ENCODE measurements at places on chromosomes 5 and 9.

- DNase-seq: no peak
These were observed 76.0 kb upstream of the CD180 start for GRCh38 chr5:67272453-67273130.

DNA sequence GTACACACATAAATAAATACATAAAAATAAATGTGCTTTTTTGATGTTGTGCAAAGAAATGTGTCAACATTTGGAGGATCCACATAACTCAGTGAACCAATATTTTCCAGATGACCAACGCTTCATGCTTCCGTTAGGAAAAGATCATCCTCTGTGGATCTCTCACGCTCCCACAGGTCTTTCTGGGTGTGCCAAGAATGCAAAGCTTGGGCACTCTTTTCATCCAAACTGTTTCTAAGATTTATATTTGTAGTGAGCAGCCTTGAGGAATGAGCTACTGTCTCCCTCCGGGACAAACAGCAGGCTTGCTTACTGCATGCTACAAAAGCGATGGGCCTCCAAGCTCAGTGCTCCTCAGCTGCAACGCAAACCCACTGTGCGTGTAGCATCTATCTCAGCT, 46.2 kb upstream of the RUFY1 start:
- no peak for DNase-seq

DNA sequence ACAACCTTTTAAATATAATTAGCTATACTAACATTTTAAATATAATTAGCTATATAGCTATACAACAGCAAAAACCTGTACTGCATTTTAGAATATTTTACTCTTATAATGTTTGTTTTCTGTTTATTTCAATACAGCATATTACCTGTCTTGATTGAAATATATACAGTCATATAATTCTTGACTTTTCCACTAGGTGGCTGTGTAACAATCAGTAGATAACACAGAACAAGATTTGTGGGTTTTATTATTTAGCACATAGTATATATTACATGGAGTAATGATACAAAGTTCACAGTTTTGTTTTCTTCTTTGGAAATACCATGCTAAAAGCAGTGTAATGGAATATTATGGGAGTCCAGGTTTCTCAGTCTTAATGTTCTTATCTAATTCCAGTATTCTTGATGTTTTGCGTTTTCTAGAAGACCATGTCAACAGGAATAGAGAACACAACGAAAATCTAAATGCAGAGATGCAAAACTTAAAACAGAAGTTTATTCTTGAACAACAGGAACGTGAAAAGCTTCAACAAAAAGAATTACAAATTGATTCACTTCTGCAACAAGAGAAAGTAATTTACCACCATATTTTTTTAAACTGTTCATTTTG, 13.3 kb downstream of the HMMR start:
- no peak for DNase-seq

DNA sequence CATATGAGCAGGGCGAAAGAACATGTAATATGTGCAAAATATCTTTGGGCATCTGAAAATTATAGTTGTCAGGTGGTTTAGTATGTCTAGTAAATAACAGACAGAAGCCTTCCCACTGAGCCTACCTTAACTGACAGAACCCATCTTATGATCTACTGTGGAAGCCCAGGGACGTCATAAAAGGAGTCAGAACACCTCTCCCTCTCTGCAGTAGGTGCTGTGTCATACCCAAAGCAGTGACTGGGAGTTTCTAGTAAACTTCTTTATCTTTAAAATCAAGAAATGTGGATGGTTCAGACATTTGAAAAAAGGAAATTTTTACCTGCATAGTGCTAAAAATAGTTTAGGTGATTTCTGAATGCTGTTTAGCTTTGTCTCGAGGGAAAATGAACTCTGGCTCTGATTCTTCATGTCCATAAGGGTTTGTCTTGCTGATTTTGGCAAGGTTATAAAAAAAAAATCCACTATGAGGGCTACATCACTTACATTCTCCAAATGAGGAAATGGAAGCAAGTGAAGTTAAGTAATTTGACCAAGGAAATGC, 104.0 kb downstream of the NUDT12 start:
- no peak for DNase-seq

DNA sequence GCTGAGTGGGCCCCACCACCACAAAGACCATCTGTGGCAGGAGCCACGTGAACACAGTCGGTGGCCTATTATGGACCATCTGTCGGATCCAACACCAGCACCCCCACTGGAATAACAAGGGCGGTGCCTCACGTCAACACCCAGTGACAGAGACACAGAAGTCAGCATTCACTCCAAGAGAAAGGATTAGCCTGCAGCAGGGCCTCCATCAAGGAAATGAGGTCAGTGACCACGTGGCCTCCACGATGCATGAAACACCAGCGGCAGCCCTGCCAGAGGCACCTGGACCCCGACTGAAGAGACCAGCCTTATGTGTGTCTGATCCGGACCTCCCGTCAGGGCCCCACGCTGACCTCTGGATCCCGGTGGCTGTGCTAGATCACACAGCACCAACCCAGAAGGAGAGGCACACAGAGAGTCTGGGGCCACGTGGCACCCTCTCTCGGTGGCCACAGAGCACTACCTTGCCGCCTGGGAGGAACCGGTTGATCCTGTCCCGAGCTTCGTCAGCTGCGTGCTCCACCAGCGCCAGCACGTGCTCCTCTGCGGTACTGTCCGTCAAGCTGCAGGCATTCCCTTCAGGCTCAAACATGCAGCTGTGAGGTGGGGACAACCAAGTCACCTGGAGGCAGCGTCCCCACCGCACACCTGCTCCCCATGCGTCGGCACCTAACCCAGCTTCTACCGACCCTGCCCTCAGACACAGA, 9.0 kb downstream of the BRD9 start:
- no peak for DNase-seq

DNA sequence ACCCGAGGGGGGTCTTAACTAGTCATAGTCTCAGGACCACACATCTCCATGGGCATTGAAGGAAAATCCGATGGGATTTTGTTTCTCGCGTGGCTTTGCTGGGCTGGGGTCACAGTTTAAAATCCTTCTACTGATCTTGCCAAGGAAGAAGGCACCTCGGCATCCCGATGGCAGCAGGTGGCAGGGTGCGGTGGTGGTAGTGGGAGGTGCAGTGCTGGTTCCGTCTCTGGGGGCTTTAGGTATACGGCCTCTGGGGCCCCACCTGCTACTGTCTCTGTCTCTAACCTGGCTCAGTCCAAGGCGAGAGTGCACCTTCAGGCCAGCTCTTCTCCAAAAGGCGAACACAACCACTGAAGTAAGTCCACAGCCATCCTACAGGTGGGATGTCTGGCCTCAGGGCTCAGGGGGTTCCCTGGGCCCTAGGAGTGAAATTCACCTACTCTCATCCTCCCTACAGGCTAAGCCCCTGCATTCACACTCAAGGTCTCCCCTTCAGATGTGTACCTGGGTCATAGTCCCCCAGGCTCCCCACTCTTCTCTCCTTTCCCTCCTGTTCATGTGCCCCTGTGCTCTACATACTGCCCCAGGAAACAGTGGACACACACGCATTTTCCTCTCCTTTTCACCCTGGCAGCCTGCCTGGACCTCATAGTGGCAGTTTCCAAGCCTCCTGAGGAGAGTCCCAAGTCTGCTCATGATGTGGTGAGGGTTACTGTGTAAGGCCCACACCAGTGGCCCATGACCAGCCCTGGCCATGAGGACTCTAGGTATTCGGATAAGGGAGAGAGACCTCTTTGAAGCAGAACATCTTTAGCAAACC, 736 bp upstream of the FCN2 start:
- no peak for DNase-seq

DNA sequence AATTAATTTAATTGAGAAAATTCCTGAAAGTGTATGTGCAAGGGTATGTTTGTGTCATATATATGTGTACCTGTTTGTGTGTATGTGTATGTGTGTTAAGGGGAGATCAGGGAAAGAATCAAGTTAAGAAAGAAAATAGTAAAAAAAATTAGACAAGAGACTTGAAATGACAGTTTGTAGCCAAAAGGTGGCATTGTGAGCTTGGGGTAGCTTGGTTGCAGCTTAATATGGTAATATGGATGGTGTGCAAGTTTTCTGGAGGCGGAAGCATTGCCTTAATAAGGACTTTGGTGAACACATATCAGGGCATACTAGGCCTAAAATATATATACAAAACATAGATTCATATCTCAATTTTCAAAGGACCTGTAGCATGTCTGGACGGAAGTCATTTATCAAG, 129.9 kb downstream of the INSYN2B start:
- no peak for DNase-seq

DNA sequence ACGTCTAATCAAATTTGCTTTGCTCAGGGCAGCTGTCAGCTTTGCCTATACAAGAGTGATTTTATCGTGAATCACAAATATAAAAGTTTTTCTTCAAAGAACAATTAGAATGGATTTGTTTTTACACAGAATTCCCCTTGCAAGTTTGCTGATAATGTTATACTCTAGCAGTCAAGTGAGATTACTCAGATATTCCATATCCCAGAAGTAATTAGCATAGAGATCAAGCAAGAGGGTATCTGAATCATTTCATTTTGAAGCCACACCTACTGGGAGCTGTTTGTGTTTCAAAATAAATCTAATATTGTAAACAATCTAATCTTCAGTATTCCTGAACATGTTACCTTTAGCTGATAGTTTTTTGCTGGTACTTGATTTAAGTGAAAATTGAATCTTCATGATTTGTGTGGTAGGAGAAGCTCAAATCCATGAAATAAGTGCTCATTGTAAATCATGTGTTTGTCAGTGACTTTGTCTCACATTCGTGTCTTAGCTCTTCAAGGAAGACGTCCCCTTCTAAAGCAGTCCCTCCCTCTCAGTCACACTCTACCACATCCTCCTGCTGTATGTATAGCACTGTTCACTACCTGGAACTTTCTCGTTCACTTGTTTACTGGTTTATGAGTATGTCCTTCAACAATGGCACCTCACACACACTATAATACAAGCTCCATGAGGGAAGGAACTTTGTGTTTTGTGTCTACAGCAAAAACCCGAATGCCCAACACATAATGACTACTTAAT, 3.3 kb upstream of the TTC39B start:
- no peak for DNase-seq

DNA sequence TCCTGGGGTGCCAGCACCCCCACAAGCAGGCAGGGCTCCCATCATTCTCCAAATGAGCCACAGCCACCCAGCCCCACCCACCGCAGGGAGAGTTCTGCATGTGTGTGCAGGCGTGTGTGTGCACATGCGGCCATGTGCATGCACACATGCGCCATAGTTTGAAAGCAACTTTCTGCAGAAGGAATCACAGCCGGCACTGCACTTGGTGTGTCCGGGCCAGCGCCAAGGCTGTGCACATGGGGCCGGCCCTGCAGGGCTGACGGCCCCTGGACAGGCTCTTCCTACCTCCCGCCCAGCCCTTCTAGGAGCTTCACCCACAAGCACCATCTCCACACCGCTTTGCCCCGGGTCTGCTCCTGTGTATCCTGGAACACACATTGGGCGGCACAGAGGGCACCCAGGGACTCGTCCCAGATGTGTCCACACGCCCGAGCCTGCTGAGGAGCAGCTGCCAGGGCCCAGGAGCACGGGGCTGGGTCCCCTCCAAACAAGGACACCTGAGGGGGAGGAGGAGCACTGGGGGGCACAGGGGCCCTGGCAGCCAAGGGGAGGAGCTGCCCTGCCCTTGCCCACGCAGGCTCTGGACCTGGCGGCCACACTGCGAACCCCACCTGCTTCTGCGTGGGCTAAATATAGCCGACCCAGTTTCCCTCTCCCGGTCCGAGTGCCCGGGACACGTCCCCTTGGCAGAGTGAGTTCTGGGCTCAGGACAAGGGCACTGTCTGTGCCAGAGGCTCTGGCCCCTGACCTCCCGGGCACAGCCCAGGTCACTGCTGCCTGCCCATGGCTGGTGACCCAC, 19.1 kb downstream of the TPPP start:
- peak; percentile 30 for DNase-seq

DNA sequence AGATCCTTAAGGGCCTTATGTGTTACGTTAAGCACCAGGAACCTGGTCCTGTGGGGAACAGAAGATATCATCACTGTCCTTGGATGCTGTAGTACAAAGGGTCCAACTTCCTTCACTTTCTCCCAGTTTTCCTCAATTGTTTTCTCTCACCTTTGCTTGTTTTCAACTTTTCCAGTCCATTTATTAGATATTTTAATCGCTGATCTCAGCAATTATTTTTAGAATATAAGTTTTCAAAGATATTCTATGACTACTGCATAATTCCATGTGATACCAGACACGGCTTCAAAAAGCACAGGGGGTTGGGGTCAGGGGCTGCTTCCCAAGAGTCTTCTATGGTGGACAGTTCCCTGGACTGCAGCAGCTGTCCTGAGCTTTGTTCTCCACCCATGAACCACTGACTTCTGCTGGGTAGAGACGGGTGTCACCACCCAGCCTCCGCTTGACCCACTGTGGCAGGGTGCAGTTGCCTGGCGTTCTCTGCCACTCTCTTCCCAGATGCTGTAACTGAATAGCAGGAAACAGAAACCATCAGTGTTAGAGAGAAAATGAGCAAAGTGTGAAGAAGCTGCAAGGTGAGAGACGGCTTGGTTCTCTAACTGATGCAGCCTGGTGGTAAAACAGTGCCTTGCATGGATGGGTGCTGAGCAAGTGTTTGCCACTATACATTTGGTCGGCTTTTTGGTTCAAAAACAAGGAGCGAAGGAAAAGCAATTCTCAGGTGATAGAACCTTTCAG, 383.0 kb downstream of the RAB3C start:
- no peak for DNase-seq

GRCh38 chr9:22159586-22159985, 150.5 kb upstream of the CDKN2B start:
- DNase-seq: no peak

GRCh38 chr9:35689542-35690293, at the start of gene TPM2:
Gene TPM2 (minus strand): TSS chr9:35689925. CDS start chr9:35689817, 108 bp downstream.
- DNase-seq: peak; percentile 75

GRCh38 chr5:170345971-170346370, 43.2 kb downstream of the KCNMB1 start:
- no peak for DNase-seq

GRCh38 chr5:54764102-54765090, 221.0 kb downstream of the ESM1 start:
- no peak for DNase-seq

DNA sequence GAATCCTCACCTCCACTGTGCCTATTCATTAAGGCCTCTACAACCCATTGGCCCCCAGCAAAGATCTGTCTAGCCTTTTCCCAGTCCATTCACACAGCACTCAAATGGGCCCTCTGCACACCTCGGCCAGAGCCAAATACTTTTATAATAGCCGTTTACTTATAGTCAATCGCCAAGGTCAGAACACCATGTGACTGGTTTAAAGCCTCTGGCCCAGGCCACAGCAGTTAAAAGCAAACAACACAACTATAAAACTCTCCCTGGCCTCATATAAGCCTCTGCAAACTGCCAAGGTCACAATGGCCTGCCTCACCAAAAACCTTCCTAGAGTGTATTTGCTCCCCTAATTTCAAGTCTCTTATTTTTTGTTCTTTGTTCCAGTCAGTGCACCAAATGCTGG, 562.6 kb downstream of the CAAP1 start:
- no peak for DNase-seq

DNA sequence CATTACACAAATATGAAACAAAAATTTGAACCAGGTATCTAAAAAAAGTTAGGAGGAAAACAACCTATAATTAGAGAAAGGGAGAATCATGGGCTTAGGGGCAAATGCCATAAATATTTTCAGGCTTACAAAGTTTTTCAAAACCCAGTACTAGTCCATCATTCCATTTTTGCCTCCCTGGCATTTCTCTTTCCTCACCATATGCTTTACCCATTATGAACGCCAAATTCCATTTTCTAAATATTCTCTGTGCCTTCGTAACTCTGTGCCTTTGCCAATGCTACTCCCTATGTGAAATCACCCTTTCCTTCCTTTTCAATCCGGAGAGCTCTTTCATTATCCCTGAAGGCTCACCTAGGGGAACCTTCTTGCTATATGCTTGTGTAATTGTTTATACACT, 434.1 kb downstream of the ZSWIM6 start:
- no peak for DNase-seq
